Activated effector memory CD4-positive, alpha-beta T cell treated with anti-CD3 and anti-CD28 coated beads, Interleukin-2, amount 50 U/mL, for 16 hours (primary cell): ENCODE measurements at places on chromosomes 3 and 15.

- no peak for DNase-seq
Measured at GRCh38 chr15:78663703-78664102, 22.7 kb upstream of the CHRNB4 start.

GRCh38 chr3:49534581-49535441 is 19.5 kb upstream of the BSN start:
- DNase-seq, result no peak

DNA sequence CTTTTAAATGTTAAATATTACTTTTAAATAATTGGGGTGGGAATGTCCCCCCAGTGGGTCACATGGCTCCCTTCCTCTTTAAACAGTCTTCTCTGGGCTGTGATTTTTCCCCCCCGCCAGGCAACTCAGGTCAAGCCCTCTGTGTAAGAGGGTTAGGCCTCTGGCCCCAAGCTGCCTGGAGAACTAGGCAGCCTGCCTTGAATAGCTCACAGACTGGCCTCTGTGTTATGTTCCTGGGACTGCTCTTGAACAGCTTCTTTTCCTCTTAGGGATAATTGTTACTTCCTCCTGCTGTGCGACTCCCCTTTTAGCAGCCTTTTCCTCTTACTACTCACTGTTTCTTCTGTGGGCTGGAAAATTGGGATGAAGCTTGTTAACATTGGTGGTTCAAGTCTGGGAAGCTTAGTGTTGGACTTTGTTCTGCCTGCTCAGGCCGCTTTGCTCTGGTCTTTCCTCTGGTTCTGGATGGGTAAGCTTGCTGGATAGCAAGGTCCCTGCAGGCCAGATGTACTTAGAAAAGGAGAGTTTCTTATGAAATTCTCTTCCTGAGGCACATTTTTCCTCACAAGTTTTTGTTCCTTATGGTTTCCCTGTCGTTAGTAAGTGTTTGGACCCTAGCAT is 2.2 kb downstream of the TEX264 start:
- peak; percentile 58 for DNase-seq

DNA sequence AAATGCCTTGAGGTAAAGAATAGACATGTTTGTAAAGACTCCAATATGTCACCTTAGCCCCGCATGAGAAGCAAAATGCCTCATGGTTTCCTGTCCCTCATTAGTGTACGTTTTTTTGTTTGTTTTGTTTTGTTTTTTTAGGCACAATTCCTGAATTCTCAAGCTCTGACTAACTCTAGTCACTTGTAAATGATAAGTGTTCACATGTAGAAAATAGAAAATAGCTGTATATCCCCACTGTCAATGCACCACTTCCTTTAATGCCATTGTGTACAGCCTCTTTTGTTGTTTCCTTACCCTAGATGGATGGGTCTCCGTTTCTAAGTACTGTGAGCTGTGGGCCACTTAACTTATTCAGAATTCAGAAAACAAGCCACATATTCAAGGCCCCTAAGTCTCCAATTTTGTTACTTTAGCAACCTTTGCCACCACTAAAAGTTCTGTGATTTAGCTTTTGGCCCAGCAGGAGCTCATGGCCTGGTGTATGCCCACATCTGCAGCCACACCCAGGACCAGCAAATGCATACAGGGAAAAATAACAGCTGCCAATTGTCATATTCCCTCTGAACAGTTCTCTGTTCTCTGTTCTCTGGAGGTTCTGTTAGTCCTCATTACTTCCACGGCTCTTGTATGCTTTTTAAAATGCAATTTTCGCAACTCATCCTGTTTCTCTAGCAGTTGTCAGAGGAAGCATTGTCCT is 655.5 kb downstream of the GBE1 start:
- DNase-seq, result no peak

GRCh38 chr3:49880581-49881315 is 11.0 kb upstream of the CAMKV start:
- no peak for DNase-seq
